ENCODE measurements at places on chromosomes 11 and 22. TPM values are rescaled to one million over a fixed set of nuclear protein-coding genes. Genes with fewer than 3 reads are reported as not detected.

DNA sequence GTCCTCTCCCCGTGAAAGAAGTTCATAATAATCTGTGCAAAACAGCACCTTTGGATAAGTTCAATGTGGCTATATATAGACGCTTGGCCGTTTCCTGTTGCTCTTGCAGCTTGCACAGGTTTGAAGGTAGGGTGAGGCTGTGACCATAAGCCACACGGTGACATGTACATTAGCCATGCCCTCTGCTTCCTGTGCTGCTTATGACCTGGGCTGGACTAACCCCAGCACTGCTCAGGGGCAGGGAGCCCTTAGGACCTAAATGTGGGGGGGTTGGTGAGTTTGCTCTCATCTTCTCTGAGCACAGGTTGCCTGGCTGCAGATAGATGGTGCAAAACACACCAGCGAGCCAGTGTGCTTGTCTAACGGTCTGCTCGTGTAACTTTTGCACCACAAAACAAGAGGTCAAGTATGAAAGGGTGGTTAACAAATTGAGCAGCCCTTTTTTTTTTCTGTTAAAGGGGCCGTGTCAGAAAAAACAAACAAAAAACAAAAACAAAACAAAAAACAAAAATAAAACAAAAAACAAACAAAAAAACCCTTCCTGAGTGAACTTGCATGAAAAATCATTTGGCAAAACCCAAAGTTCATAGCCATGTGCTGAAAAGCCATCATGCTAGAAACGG, 37.3 kb downstream of the FLI1 start:
- H3K27me3 ChIP-seq: no peaks in the 10 kb centered on the region
- no peak overlapping the region for H3K4me3 ChIP-seq
- no peak for DNase-seq

DNA sequence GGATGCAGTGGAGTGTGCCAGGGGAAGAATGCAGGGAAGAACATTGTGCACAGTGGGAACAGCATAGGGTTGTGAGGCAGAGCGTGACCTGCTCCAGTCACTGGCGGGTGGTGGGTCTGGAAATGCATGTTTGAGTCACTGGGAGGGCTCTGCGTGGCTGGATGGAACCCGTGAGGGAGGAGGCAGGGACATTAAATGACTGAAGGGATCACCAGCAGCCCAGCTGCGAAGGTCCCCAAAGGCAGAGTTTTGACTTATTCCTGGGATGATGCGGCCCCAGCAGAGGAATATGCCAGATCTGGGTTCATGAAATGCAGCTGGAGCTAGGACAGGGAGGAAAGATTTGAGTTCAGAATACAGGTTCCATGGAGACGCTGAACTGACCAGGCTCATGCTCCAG, 104.0 kb upstream of the FGF3 start:
- no peak overlapping the region for H3K4me3 ChIP-seq
- no peak overlapping the region for H3K27ac ChIP-seq
- no peaks in the 10 kb centered on the region for H3K27me3 ChIP-seq
- no peak for DNase-seq
- H3K4me1 ChIP-seq: peaks cover 19% of the 10 kb centered on the region
- H3K36me3 ChIP-seq: no peaks in the 10 kb centered on the region

- H3K27ac ChIP-seq: no peak overlapping the region
- no peak overlapping the region for H3K4me3 ChIP-seq
- no peaks in the 10 kb centered on the region for H3K4me1 ChIP-seq
Observed at GRCh38 chr11:40188848-40189247, 1270.6 kb downstream of the LRRC4C start.

DNA sequence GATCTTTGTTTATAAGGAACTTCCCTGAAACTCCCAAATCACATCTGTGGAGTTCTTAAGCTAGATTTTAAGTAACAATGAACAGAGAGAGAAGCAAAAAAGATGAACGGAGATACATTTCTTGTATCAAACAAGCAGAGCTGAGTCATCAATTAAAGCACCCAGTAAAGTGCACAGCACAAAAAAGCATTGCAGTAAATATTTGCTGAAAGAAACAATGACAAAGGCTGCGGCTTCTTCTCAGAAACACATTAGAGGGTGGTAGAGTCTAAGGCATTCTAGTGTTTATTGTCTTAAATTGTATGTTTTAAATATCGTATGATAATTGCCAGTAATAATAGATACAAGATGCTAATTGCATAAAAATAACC, 941.6 kb upstream of the CHORDC1 start:
- H3K4me3 ChIP-seq: no peak overlapping the region
- no peak for DNase-seq
- no peaks in the 10 kb centered on the region for H3K27me3 ChIP-seq

Gene ADORA2A
- total RNA-seq: 4.2 TPM

Gene KLHDC7B
- total RNA-seq: not detected

Measured in esophagus muscularis mucosa (tissue), 4 donors.